ENCODE measurements at places on chromosomes 1 and 21. TPM values are rescaled to one million over a fixed set of nuclear protein-coding genes. Genes with fewer than 3 reads are reported as not detected.

CRYBG2 gene
- 1.6 TPM for total RNA-seq

CR1L gene
- total RNA-seq, result 0.15 TPM

PROX1 gene
- 0.32 TPM for total RNA-seq

FAM177B gene
- not detected for total RNA-seq

TINAGL1 gene
- total RNA-seq, result 0.55 TPM

PSMA5 gene
- total RNA-seq, result 98.1 TPM

PLA2G2F gene
- not detected for total RNA-seq

ARHGAP30 gene
- total RNA-seq, result 0.09 TPM

RGL1 gene
- 0.61 TPM for total RNA-seq

SLAMF1 gene
- not detected for total RNA-seq

CCDC30 gene
- 0.74 TPM for total RNA-seq

SLC37A1 gene
- 3.6 TPM for total RNA-seq

ARMH1 gene
- total RNA-seq, result 0.66 TPM

FMO4 gene
- 0.24 TPM for total RNA-seq

CDA gene
- 43.7 TPM for total RNA-seq

PCSK9 gene
- total RNA-seq, result 2.7 TPM

NBPF4 gene
- total RNA-seq, result 0.08 TPM

NLRP3 gene
- total RNA-seq, result 0.02 TPM

CFAP74 gene
- total RNA-seq, result 0.06 TPM

EBNA1BP2 gene
- total RNA-seq, result 183 TPM

ATP1A2 gene
- total RNA-seq, result 0.17 TPM

OR4F29 gene
- total RNA-seq, result not detected

SYCP1 gene
- not detected for total RNA-seq

C1orf87 gene
- total RNA-seq, result not detected

NBPF20 gene
- total RNA-seq, result 2.8 TPM

ERI3 gene
- 47.9 TPM for total RNA-seq

CYYR1 gene
- total RNA-seq, result not detected

FYB2 gene
- total RNA-seq, result not detected

ACKR1 gene
- total RNA-seq, result not detected

NFIA gene
- 8.9 TPM for total RNA-seq

FCAMR gene
- not detected for total RNA-seq

VASH2 gene
- 3.0 TPM for total RNA-seq

PAQR6 gene
- total RNA-seq, result 4.6 TPM

DTL gene
- 20.4 TPM for total RNA-seq

FOXD2 gene
- 0.39 TPM for total RNA-seq

TNFRSF18 gene
- 0.09 TPM for total RNA-seq

CELA3B gene
- not detected for total RNA-seq

LAMB3 gene
- total RNA-seq, result 22.9 TPM

TTC39A gene
- total RNA-seq, result 2.9 TPM

ALX3 gene
- not detected for total RNA-seq

MYCL gene
- 1.3 TPM for total RNA-seq

SPATA6 gene
- 2.2 TPM for total RNA-seq

MAP3K7CL gene
- total RNA-seq, result 1.8 TPM

CD53 gene
- total RNA-seq, result not detected

NR1I3 gene
- not detected for total RNA-seq

QSOX1 gene
- 62.3 TPM for total RNA-seq

ST6GALNAC3 gene
- total RNA-seq, result 0.61 TPM

BSDC1 gene
- 20.9 TPM for total RNA-seq

ACADM gene
- 43.6 TPM for total RNA-seq

MTARC2 gene
- total RNA-seq, result 13.3 TPM

PLPPR5 gene
- not detected for total RNA-seq

SPATA45 gene
- total RNA-seq, result not detected

RAD54L gene
- total RNA-seq, result 11.2 TPM

CASP9 gene
- total RNA-seq, result 6.5 TPM

PGLYRP4 gene
- not detected for total RNA-seq

PRKCZ gene
- total RNA-seq, result 8.0 TPM

SPRR5 gene
- not detected for total RNA-seq

SAMD13 gene
- 0.52 TPM for total RNA-seq

NPL gene
- total RNA-seq, result 0.63 TPM

All from A549 treated with AZD2906 at 1 μM for 4 hours (cell line).